ENCODE measurements at places on chromosomes 5 and 9. TPM values are rescaled to one million over a fixed set of nuclear protein-coding genes. Genes with fewer than 3 reads are reported as not detected.

DNA sequence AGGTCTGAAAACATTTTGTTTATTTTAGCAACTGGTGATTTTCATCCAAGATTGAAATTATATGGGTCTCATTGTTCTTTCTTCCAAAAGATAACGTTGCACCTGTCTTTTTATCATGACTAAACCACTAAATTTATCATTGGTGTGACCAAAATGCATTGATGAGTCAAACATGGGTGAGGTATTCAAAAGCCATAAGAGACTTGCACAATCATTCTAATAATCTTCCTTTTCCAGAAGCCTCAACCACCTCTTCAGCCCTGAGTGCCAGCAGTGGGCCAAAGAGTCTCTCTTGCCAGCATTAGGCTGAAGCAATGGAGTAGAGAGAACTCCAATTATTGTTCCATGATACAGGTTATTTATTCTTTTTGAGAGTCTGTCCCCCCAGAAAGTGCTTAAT is 198.9 kb downstream of the LURAP1L start:
- no peak for DNase-seq

- DNase-seq = no peak
Observed at GRCh38 chr9:124007565-124008302, 3.8 kb upstream of the LHX2 start.

- DNase-seq = peak; percentile 21
Observed at GRCh38 chr5:138282920-138283742, 8.7 kb upstream of the GFRA3 start.

DNA sequence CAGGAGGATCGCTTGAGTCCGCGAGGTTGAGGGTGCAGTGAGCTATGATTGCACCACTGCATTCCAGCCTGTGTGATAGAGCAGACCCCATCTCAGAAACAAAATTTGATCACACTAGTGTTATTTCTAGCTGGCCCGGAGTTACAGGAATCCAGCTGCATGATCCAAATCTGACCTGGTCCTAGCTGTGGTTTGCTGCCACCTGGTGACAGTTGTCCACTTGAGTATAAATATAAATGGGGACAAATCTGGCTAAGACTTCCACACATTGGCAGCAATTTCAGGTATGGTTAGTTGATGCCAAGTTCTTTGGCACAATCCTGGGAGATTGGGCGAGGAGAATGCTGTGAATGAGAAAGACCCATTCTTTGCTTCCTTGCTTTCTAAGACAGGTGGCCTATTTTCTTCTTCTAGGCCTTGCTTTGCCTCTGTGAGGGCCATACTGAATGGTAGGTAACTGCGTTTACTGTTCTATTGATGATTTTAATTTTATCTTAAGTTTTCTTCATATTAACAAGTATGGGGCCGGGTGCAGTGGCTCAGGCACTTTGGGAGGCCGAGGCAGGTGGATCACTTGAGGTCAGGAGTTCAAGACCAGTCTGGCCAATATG is 35.4 kb downstream of the UBE2R2 start:
- DNase-seq = peak; percentile 68

SREK1IP1 gene
- 17.1 TPM for total RNA-seq

FAM219A gene
- total RNA-seq = 24.0 TPM
